ENCODE measurements at places on chromosomes 6 and 20.

DNA sequence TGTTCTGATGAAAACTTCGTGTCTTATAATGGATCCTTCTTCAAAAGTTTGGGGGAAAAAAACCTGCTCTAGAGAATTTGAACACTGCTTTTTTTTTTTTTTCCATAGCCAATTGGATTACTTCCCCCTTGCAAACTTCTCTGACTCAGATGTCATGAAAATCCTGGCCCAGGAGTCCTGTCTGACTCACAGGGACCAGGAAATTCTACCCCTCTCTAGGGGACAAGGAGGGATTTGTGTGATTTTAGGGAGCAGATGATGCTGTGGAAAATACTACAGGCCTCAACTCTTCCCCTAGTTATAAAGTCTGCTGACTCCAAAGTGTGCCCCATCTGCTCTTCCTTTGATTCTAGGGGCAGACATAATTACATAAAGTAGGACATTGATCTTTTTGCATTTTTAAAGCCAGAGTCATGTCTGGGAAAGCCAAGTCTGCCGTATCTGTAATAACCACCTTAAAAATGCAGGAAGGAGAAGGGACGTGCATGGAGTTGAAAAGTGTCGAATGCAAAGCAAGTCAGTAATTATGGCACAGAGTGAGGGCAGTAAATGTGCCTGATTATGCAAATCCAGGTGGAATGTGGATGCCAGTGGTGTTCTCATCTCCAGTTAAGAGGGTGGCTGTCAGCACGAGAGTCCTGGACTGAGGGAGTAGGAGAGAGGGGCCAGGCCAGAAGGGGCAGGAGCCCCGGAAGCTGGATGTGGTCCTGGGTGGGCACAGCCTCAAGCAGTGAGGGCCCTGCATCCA, 144.3 kb upstream of the SULF2 start:
- no peak for DNase-seq

GRCh38 chr6:27283279-27283678, 28.8 kb downstream of the POM121L2 start:
- DNase-seq = no peak

GRCh38 chr20:37144856-37145404, 34.2 kb upstream of the RPN2 start:
- no peak for DNase-seq

- DNase-seq = no peak
These were observed 833.8 kb upstream of the CITED2 start for GRCh38 chr6:140208286-140208685.

- DNase-seq = no peak
These were observed 11.0 kb upstream of the TIAM2 start for GRCh38 chr6:154984146-154984545.

GRCh38 chr20:16293590-16293989, 279.7 kb downstream of the KIF16B start:
- DNase-seq = no peak

DNA sequence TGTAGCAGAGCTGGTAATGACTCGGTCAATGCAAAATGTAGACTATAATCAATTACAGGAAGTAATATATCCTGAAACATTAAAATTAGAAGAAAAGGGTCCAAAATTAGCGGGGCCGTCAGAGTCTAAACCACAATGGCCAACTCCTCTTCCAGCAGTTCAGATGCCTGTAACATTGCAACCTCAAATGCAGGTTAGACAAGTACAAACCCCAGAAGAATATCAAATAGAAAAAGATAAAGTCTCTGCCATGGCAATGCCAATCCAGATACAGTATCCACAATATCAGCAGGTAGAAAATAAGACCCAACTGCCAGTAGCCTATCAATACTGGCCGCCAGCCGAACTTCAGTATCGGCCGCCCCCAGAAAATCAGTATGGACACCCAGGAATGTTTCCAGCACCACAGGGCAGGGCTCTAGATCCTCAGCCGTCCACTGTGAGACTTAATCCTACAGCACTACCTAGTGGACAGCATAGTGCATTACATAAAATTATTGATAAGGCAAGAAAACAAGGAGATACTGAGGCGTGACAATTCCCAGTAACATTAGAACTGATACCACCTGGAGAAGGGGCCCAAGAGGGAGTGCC, 158.4 kb downstream of the GPX5 start:
- no peak for DNase-seq

GRCh38 chr6:119481976-119482375, 132.4 kb upstream of the MAN1A1 start:
- no peak for DNase-seq

- DNase-seq = no peak
These were observed 29.6 kb downstream of the PSMB1 start for GRCh38 chr6:170523256-170524171.

DNA sequence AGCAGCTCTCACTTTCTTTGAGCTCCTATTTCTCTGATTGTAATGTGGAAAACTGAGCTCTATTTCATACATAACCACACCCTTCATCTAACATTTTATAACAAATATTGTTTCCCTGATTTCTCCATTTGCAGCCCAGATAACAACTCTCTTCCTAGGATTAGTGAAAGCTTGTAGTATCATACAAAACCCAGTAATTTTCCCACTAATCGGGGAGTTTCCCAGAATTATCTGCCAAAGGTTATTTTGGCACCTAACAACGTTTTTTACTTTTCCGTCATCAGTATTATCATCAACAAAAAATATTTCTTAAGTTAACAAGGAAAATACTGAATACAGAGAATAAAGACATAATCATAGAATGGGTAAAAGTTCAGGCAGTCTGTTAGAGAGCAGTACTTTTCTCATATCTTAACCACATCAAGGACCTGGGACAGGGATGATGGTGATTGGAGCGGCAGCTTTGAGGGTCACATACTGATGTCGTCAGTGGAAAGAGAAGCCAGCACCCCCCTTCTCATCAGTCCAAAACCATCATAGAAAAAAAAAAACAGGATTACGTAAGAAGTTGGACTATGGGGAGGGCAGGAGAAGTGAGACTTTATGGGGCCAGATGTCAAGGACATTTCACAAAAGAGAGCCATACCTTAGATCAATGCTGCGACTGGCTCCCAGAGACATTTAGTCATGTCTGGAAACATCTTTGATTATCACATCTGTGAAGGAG, 166.1 kb upstream of the TNFAIP3 start:
- DNase-seq = no peak

DNA sequence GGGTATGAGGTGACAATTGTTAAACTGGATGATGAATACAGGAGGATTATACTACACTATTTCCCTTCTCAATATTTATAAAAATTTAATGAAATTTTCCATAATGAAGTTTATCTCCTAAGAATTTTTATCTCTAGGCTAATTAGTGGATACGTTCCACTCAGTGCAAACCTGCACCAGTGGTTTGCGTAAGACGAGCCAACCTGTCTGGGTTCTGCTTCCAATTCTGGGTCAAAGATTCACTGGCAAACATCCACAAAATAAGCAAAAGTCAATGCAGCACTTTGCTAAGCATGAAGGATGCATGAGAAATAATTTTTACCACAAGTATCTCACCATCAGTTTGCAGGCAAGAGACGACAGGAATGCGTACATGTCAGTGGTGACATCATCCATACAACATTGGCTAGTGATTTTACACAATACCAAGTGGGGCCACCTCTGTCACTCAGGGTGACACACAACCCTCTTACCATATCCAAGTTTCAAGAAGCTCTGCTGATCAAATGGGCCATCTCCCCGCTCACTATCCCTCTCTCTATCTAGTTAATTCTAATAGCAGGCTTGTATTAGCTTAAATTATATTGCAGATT, 51.7 kb downstream of the FAM50B start:
- DNase-seq = no peak

Measured in GM19239 (cell line).